ENCODE measurements at places on chromosomes 5 and 9.

DNA sequence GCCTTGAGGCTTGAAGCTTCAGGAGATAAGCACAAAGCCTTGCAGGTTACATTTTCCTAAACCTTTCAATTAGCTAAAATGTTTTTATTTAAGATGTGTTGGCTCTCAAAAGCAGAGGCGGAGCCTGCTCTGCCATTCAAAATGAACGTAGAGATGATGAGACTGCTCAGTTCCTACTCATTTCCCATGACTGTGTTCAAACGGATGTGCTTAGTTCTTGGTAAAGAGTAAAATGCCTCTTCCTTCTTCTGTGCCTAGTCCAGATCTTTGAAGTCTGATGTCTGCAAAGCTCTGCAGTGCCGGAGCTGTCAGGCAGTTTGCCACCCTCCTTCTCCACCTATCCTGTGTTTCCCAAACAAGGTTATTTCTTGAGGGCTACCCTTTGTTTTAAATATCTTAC is 46.3 kb upstream of the ADAMTSL1 start:
- no peak for DNase-seq

DNA sequence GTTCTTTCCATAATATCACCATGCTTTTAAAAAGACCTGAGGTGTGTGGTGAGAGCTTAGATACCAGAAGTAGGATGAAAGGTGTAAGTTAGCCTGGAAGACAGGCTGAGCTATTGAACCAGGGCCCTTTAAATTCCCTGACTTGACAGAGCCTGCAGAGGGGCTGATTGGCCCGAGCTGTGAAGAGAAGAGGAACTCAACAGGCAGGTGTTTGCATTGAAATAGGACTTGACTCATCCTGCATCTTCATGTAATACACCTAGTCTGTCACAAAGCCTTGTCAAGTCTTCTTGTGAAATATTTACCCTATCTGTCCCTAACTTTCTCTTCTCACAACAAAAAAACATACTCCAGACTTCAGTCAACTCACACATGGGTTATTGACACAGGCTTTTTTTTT is 16.6 kb upstream of the ANP32B start:
- DNase-seq, result no peak

DNA sequence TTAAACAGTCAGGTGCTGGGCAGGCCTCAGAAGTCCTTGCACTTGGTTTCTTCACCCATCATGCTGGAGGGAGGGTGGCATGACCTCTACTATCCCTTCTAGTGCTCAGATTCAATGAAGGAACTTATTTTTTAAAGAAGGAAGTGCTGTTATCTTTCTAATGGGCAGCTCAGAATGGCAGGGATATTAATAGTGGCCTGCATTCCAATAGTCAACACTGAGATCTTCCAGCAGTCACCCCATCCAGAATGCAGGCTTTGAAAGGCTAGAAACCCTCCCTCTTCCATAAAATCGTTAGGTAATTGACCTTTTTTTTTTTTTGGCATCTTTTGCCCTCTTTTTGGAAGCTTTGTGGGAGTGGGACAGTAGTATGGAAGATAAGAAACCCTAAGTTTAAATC is 325.0 kb downstream of the ARRDC3 start:
- DNase-seq, result no peak

- DNase-seq, result peak; percentile 6
Measured at GRCh38 chr5:32541241-32541640, 44.1 kb upstream of the SUB1 start.

DNA sequence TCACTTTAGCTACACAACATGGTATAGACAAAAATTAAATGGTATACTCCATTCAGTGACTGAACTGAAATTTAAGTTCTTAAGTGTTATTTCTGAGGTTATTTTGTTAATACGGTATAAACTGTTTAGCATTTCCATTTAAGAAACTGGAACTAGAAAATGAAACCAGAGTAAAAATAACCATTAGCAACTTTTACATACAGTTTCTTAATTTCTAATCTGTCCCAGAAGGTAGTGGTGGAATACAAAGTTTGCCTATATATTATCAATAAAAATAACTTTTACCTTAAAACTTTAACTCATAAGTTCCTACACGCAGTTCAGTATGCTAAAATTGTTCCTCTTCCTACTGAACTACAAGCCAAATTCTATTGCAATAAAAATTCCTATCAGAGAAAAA is 10.3 kb downstream of the GOLPH3 start:
- no peak for DNase-seq

DNA sequence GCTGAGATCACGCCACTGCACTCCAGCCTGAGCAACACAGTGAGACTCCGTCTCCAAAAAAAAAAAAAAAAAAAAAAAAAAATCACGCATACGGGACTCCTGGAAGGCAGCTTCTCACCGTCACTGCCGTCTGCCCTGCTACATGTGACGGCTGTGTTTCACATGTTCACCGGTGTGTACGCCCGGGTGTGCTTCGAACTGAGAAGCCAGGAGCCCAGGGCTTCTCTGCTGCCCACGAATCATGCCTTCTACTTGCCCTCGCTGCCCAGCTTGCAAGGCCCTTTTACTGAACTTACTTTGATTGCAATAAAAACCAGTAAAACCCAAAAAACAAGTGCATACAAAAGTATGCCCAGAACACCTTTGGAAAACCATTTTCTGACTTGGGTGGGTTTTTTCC is 5.8 kb upstream of the NKD2 start:
- no peak for DNase-seq

DNA sequence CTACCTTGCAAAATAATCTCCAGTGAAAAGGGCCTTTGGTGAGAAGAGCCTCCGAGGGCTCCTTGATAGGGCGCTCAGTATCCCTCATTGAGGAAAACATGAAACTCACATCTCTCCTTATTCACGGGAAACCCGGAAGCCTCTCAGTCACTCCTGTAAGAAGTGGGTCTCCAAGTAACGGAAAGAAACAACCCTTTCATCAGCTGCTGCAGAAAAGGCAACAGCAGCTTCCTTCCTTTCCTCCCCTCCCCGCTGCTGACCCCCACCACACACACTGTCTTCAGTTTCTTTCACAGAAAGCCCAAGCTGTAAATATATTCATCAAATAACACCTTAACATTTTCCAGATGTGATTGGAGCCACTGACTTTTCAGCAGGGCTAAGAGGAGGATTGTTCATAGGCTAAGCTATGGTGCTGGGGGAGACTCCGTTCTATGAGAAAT is 81.4 kb downstream of the C9orf152 start:
- DNase-seq, result no peak

- DNase-seq, result peak; percentile 58
Measured at GRCh38 chr5:110288766-110289511, 437.5 kb downstream of the TMEM232 start.

DNA sequence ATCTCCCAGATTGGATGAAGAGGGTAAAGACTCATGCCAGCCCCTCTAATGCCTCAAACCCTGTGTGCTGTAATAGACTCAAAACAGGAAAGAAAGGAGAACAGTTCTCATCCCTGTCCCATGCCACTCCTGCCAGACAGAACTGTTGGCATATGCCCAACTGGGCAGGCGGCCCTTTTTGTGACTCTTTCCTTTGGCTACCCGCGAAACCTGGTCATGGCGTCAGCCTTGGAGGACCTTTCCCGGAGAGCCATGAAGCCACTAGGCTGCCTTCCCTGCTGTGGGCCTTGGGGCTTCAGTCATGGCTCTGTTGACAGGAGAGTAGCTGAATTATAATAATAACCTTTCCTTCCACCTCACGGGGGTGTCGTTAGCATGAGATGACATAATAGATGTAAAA is 75.9 kb upstream of the SEMA6A start:
- DNase-seq, result no peak

DNA sequence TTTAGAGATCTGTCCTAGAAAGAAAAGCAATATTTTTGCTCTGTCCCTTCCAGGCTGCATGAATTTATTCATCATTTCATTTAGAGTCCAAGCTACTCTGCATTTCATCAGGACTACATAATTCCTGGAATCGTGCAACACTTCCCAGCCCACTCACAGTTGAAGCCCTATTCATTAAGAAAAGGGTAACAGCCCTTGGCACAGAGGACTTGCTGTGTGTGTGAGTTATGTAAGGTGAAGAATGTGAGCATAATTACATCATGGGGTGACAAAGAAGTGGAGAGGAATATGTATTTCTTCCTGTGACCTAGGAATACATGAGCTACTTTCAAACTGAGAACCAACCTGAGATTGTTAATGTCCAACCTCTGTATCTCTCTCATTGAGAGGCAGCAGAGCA is 317.4 kb downstream of the ARHGEF28 start:
- DNase-seq, result no peak

- no peak for DNase-seq
Measured at GRCh38 chr5:173712609-173713175, 96.2 kb upstream of the BOD1 start.

DNA sequence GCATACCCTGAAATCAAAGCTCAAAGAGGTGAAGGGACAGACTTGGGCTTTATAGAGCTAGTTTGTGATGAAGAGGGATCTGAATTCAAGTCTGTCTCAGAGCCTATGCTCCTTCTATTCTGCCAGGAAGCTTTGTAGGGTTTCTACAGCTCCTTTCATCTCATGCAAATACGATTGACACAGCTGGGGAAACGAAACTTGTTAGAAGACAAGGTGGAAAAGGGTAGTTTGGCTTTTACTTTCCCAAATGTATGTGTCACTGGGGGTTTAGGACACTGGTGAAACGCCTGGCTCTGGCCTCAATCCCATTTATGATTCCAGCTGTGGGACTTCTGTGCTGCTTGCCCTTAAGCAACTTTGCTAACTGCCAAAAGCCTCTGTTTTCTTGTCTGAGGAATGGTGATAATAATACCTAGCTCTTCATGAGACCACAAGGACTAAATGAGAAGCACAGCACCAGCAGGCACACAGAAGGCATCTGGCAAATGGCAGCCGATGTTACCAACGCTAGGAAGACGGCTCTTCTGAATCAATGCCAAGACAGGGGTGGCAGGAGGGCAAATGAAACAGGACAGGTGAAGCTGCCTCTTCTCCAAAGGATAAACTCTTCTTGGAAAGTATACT is 70.3 kb upstream of the EQTN start:
- DNase-seq, result no peak

- DNase-seq, result no peak
Measured at GRCh38 chr9:1882711-1883403, 132.3 kb upstream of the SMARCA2 start.

GRCh38 chr9:121598167-121598964 is 53.1 kb upstream of the DAB2IP start:
- peak; percentile 92 for DNase-seq

- peak; percentile 55 for DNase-seq
Measured at GRCh38 chr5:143641549-143642355, 170.2 kb upstream of the HMHB1 start.

GRCh38 chr9:88723751-88724150 is 188.8 kb downstream of the NXNL2 start:
- DNase-seq, result no peak

DNA sequence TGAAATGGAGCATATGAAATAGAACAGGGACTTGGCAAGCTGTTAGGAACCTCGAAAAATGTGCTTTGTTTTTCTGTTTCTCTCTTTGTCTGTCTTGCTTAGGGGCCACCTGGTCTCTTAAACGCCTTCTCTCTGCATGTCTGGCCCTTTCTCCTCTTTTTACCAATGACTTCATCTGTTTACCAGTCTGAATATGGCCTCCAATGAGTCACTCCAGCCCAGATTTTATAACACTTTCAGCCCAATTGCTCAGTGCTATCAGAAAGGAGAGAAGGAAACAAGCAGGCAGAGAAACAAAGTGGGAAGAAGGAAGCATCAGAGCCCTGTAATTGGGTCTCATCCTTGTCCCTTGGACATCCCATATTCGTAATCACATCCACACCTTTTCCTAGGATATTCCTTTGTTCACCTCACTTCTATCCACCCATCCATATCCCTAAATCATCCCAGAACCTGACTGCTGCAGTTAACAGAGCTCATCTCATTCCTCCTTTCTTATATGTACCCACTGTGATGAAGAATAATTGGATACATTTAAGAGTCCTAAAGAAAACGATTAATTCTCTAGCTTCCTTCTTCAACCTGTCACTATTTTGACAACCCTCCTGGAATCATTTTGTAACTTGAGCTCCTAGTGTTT is 151.8 kb upstream of the GPR151 start:
- DNase-seq, result peak; percentile 82

DNA sequence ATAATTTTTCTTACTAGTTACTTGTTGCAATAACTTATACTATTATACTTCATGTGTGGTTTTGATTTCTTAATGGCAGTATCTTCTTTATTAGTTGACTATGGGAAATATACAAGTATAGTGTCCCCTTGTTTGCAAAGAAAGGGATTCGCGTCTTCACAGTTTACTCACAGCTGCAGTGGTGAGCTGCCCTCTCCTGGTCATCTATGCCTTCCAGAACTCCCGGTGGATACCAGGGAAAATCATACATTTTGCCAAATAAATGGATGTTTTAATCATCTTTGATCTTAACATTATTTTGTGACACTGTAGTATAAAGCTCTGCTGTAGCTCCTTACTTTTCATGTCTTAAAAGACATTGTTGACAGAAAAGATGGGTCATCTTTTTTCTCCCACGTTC is 142.0 kb downstream of the ZCCHC7 start:
- peak; percentile 63 for DNase-seq

GRCh38 chr5:141672841-141673813 is 8.9 kb downstream of the ARAP3 start:
- peak; percentile 78 for DNase-seq

DNA sequence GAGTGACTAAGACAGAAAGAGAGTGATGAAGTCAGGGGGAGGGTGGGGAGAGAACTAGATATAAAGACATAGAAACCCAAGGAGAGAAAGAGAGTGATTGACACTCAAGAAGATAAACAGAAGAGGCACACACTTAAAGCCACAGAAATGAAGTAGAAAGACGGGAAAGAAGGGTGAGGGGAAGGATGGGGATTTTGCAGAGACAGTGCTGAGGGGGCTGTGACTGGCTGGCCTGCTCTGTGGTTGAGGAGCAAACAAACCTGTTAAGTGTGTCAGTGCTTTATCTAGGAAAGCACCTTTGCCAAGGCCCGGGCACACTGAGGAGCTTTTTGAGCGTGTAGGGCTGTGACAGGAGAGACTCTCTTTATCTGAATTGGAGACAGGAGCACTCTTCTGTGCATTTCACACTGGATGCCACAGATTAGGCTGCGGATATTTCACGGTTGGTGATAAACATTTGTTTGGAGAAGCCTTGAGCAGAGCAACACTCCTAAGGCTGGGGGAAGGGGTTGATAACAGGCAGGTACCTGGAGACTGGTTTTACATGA is 109.1 kb downstream of the DOCK2 start:
- DNase-seq, result no peak

DNA sequence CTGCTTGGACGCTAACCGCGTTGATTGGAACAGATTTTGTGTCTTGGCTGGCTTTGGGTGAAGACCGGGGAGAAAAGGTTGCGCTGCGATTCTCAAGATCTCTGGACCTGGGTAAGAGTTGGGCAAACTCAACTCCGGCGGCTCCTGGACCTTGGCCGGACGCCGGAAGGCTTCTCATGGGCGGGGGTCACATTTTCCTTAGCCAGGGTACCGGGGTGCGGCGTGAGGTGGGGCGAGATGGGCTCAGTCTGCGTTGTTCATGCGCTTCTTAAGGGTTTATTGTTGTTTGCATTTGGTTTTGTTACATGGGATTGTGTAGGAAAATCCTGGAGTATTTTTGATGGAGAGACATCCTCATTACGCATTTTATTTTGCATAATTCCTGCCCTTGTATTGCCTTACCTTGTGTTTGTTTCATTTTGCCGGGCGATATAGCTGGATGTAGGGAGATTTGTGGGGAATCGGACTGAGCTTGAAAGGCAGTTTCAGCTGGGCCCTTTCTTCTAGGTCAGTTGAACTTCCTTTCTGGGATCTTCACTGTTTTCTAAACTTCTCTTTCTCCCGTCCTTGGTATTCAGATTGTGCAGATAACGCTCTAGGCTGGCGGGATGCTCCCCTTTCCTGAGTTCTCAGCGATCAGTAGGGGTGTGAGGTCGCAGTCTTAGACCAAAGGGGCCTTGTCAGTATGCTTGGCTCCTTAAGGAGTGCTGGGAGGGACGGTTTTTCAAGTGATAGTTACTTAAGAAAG is 524 bp downstream of the MEGF10 start:
- DNase-seq, result peak; percentile 21

Data from astrocyte of the hippocampus (primary cell).